ENCODE measurements at places on chromosomes 12 and 14. TPM values are rescaled to one million over a fixed set of nuclear protein-coding genes. Genes with fewer than 3 reads are reported as not detected.

Gene AMIGO2
- total RNA-seq, result 1.4 TPM

Gene SCN8A
- 4.0 TPM for total RNA-seq

Gene CLEC2D
- total RNA-seq, result 7.8 TPM

Gene MAP3K9
- 2.9 TPM for total RNA-seq

Gene DCTN2
- 242 TPM for total RNA-seq

Gene TOMM20L
- total RNA-seq, result not detected

Gene CRIP1
- 0.53 TPM for total RNA-seq
